Left lobe of liver (tissue), 2 donors: ENCODE measurements at places on chromosomes 5 and 9.
A peak's percentile ranks its signal among the peaks of the same experiment; 100 is the strongest.

GRCh38 chr5:73126957-73127356 lies 6.6 kb downstream of the TMEM171 start:
- DNase-seq: no peak

DNA sequence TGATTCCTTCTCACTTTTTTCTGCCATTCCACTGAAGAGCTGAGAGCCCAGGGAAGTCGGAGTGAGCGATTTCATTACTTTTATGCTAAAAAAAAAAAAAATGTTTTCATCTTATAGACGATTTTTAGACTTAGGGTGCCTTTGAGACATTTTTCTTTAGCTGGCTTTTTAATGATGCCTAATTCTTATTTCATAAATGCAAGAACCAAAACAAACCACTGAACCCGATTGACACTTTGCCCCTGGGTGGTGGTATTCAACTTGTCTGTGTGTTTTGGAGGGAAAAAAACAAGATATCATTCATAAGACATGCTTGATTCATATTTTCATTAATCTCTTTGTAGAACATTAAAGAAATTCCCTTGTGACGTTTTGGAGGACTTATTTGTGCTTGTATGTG lies 2.4 kb downstream of the TLE4 start:
- no peak for DNase-seq

DNA sequence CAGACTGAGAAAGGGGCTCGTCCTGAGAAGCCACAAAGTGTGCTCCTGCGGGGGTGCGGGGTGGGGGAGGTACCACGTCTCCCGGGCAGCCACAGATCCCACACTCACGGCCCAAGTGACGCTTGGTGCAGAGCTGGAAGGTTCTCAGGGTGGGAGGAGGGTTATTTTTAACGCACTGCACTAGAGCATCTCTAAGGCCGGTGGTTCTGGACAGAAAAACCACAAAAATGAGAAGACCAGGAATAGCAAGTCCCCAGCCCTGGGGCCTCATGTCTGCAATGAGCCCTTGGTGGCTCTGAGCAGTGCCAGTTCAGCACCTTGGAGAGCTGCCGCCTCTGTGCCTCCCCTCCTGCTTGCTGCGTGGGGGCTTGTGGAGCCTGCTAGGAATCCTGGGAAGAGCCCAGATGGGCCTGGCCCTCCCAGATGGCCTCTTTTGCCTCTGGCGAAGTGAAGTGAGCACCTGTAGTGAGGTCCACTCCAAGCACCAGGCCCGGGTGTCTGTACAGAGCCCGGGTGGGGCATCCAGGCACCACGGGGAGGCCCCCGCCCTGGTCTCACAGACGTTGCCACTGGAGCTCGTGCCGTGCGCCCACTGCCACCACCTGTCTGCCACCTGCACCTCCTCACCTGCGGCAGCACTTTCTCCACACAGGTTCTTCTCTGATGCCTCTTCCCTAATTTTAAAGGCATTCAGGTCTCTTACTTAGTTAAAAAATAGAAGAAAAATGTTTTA lies 48.9 kb upstream of the CACNA1B start:
- no peak for DNase-seq

DNA sequence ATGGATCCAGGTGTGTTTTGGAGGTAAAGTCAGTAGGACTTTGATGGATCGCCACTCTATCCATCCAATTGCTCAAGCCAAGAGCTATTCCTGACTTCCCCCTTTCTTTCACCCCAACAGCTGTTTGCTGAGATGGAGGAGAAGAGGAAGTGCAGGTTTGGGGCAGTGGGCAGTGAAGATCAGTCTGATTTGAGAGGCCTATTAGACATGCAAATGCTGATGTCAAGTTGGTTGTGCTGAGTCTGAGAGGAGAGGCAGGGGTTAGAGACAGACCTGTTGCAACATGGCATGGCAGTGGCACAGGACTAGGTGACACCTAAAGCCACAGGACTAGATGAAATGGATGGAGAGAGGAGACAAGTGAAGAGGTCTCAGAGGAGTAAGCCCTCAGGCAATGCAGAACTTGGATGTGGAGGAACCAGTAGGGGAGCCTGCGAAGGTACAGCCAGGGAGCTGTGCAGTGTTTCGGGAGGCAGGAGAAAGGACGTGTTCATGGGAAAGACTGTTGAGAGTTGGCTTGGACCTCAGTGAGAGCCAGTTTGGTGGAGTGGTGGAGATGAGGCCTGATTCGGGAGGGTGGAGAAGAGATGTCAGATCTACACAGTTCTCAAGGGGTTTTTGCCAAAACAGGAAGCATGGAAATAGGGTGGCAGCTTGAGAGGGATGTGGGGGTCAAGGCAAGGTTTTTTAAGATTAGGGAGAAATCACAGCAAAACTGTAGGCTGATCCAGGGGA lies 175.0 kb downstream of the MACROH2A1 start:
- peak; percentile 19 for DNase-seq

DNA sequence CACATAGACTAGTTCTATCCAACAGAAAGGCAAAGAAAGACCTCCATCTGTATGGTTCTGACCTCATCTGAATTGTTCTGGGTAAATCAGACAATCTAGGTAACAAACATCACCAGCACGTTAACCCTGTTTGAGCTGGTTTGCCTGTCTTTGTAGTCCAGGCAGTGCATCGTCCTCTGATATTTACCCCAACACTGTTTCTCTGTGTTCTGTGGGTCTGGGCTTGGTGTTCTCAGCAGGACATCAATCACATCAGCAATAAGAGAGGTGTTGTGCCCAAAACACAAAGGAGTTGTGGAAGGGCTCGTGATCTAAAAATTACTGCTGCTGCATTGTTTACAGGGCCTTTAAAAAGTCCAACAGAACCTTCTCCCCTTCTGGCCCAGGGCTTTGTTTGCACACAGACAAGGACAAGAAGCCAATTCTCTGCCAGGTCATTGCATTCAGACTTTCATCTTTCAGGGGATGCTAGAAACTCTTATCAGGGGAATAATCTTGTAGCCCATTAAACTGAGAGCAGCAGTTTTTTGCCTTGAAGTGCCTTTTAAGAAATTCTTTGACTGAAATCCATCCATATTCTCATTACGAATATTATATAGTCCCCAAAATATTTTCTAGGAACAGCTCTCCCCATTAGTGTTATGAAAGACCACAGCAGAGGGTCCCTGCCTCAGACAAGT lies 30.5 kb upstream of the MAP1B start:
- no peak for DNase-seq

DNA sequence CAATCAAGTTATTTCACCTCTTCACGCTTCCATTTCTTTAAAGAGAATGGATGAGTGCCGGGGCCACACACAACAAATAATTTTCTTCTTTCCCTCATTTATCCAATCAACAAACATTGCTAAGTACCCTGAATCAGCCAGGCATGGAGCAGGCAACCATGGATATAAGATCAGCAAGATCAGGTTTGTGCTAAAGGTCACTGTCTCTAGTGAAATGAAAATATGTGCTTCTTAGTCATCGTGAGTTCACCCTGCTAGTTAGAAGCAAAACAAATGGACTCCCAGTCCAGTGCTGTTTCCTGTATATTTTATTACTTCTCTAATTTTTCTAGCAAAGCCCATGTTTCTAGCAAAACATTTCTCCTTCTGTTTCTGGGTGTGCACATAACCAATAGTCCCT lies 629.2 kb downstream of the BNC2 start:
- DNase-seq: no peak

DNA sequence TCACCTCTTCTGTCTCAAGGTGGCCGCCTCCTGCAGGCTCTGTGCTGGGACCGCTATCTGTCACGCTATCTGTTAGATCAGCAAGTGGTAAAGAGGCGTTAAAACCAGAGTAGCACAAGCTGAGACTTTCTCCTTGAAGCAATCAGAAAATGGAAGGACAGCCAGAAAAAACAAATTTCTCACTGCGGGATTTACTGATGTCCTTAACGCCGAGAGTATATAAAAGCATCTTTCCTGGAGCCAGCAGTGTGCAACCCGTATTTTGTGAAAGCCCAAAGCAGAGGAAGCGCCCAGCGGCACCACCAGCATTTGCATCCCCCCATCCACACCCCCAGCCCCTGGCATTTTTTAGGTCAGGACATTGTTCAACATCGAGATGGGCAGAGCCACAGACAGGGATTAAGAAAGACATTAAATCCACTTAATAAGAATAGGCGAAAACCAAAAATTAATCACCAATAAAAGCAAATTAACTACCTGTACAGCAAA lies 48.6 kb downstream of the DUSP1 start:
- no peak for DNase-seq

- DNase-seq: no peak
Measured at GRCh38 chr5:15587916-15588315, 87.9 kb downstream of the FBXL7 start.

DNA sequence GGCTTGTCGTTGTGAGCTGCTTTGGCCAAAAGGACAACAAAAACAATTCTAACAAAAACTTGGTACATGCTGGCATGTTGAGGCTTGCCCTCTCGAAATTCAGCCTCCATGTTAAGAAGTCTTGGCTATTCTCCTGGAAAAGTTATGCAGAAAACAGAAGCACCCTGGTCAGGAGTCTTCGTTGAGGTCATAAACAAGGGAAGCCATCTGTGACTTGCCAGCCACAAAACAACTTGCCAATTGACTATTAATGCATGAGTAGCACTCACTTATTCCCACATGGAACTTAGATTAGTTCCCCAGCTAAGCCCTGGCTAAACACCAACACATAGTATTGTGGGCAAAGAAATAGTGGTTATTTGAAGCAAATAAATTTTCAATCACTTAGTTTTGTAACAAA lies 521.0 kb upstream of the CHD1 start:
- no peak for DNase-seq

- DNase-seq: peak; percentile 8
Measured at GRCh38 chr5:178644826-178645545, 18.1 kb upstream of the CLK4 start.

DNA sequence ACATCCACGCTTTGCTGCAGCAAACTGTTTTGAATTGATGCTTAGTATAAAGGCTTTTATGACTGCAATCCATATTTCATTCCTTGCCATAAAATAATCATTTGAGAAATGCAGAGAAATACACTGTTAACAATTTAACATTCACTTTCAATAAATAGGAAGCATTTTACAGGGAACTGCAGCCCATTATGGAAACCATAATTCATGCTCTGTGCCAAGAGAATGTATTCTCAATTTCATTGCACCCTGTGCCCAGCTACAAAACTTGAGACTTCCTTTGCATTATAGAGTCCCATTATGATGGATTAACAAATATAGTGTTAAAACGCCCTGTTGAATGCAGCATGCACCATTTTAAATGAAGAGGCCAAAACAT lies 134.0 kb downstream of the MED10 start:
- no peak for DNase-seq

DNA sequence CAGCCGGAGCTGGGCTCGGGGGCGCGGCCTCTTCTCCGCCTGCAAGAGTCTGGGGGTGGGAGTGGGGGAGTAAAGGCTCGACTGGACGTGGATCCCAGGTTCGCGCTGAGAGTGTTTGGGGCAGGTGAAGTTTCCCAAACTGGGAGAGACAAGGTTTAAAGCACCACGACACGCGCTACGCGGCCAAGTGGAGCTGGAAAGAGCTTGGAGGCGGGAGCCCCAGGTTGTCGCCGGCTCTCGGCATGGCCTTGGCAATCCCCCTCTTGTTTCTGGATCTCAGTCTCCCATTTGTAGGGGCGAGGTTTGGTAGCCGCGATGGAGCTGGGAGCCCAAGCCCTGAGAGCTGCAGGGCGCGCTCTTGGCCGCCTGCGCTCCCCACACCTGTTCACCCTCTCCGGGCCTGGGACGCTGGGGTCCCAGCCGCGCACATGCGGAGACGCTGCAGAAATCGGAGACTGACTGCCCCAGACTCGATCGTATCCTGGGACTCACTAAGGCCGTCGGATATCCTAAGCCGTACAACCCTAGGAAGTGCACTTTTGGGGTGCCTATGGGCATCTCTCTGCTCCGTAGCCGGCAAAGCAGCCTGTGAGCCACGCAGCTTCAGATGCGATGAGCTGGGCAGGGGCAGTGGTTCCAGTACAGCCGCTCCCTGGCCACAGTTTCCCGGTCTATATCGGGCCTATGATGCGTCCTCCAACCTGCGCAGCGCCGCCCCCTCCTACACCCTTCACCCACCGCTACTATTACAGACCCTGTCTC lies 937 bp downstream of the TMOD1 start:
- no peak for DNase-seq

GRCh38 chr9:92669527-92669889 lies 423 bp downstream of the IPPK start:
- peak; percentile 51 for DNase-seq

GRCh38 chr9:110444911-110445310 lies 107.2 kb upstream of the TXNDC8 start:
- no peak for DNase-seq

- no peak for DNase-seq
Measured at GRCh38 chr5:137751869-137752491, 2.2 kb downstream of the HNRNPA0 start.

DNA sequence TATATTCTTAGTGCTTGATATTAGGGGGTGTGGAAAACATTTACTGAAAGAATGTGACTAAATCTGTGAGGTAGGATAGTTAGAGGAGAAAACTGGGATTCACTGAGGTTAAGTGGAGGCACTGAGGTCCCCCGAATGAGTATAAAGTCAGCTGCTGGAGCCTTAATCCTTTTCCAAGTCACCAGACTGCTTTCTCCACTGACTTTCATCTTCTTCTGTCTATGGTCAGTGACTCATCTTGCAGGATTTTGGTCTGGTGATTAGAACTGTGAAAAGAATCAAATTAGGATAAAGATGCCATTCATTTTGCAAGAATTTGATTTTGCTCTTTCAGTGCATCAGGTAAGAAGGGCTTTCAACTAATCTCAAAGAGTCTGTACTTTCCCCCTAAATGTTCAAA lies 89.3 kb upstream of the ALDH1A1 start:
- DNase-seq: no peak

GRCh38 chr9:77935974-77936373 lies 95.6 kb downstream of the GNAQ start:
- no peak for DNase-seq

GRCh38 chr9:98455256-98456155 lies 200.1 kb upstream of the TBC1D2 start:
- DNase-seq: no peak

GRCh38 chr9:20848490-20848889 lies 164.4 kb downstream of the FOCAD start:
- DNase-seq: no peak

GRCh38 chr5:122901346-122901745 lies 55.9 kb downstream of the SNX24 start:
- DNase-seq: no peak
